PC-3 (cell line): ENCODE measurements at places on chromosomes 16 and 17. TPM values are rescaled to one million over a fixed set of nuclear protein-coding genes. Genes with fewer than 3 reads are reported as not detected.

- DNase-seq = peak; percentile 75
- H3K27me3 ChIP-seq = no peaks in the 10 kb centered on the region
- H3K4me1 ChIP-seq = peaks cover 33% of the 10 kb centered on the region
- H3K27ac ChIP-seq = peak overlapping the region; percentile 84
These were observed 1.3 kb downstream of the USP36 start for GRCh38 chr17:78839235-78839761.

GRCh38 chr17:80498242-80498919, 22.0 kb upstream of the NPTX1 start:
- no peak for DNase-seq
- H3K27me3 ChIP-seq = peaks cover 25% of the 10 kb centered on the region; the same call in 1 of the 2 replicates
- H3K4me3 ChIP-seq = no peak overlapping the region
- no peaks in the 10 kb centered on the region for H3K36me3 ChIP-seq
- no peaks in the 10 kb centered on the region for H3K4me1 ChIP-seq

GRCh38 chr17:28992625-28993600, 12.9 kb downstream of the SEZ6 start:
- H3K4me1 ChIP-seq = no peaks in the 10 kb centered on the region
- H3K27ac ChIP-seq = no peak overlapping the region
- H3K4me3 ChIP-seq = no peak overlapping the region
- H3K27me3 ChIP-seq = no peaks in the 10 kb centered on the region
- DNase-seq = no peak

DNA sequence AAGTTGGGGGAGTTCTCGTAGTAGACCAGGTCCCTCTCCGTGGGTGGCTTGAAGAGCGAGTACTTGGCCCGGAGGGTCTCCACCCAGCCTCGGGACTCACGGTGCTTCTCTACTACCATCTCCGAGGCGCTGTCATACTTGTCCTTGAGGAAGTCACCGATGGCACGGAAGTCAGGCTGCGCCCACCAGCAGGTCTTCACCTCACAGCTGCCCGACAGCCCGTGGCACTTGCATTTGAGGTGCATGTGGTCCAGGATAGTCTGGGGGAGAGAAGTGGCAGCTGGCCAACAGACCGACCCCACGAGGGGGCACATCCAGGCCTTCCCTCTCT, 50.0 kb downstream of the WNT3 start:
- no peaks in the 10 kb centered on the region for H3K27me3 ChIP-seq
- no peak overlapping the region for H3K4me3 ChIP-seq

GRCh38 chr17:57357392-57357784, 101.1 kb downstream of the MSI2 start:
- no peak overlapping the region for H3K4me3 ChIP-seq
- H3K4me1 ChIP-seq = peaks cover 24% of the 10 kb centered on the region
- DNase-seq = peak; percentile 67
- H3K36me3 ChIP-seq = no peaks in the 10 kb centered on the region
- H3K27me3 ChIP-seq = no peaks in the 10 kb centered on the region

- peaks cover 18% of the 10 kb centered on the region for H3K4me1 ChIP-seq
- H3K27me3 ChIP-seq = no peaks in the 10 kb centered on the region
- H3K27ac ChIP-seq = no peak overlapping the region
- H3K4me3 ChIP-seq = no peak overlapping the region
- peak; percentile 41 for DNase-seq
These were observed 13.6 kb downstream of the G6PC3 start for GRCh38 chr17:44084131-44084538.

DNA sequence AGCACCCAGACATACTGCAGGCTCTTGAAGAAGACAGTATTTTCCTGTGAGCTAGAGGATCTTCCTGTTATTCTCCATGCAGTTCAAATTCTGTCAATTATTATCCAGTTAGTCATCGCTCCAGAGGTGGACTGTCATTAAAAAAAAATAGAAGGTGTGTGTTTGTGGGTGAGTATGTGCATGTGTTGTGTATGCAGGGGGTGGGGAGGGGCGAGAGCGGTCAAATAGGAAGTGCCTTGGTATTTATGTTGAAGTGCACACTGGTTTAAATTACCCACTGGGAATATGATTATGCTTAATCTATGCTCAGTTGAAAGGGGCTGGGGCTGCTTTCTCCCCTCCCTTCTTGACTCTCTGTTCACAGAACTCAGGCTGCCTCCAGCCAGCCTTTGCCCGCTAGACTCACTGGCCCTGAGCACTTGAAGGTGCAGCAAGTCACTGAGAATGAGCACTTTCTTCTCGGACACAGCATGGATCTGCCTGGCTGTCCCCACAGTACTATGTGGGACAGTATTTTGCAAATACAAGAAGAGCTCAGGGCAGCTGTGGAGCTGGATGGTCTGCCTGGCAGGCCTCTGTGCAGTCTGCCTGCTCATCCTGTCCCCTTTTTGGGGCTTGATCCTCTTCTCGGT, at the start of gene HSD17B2:
Gene HSD17B2 (plus strand): TSS at position 273 of the 632 bp plus-strand sequence. CDS start 172 bp downstream, at position 445.
- peaks cover 34% of the 10 kb centered on the region for H3K4me1 ChIP-seq
- H3K4me3 ChIP-seq = no peak within 1 kb of the TSS; the same call in 1 of the 2 replicates
- peak; percentile 80 for DNase-seq

DNA sequence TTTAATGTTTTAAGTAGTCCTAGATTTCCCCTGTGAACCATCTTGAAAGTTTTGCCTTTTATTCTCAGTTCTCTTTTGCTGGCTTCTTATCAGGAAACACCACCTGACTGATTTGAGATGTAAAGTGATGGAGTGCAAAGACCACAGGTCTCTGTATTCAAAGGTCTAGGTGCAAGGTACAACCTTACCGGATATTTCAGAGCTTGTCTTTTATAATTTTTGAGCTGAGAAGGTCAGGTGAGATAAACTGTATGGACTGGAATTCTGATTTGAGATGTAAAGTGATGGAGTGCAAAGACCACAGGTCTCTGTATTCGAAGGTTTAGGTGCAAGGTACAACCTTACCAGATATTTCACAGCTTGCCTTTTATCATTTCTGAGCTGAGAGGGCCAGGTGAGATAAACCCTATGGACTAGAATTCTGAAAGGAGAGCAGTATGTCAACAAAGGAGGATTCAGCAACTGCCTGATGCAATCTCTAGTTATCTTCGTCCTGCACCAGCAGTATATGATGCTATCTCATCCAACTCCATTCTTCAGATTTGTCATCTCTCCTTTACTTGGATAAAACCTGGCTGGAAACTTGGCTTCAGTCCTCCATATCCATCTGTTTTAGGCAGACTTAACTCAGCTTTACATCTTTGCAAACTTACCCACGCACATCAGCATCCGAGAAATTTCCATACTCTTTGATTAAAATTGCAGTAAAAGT, 64.3 kb downstream of the CENPV start:
- H3K27ac ChIP-seq = no peak overlapping the region
- H3K4me1 ChIP-seq = peaks cover 45% of the 10 kb centered on the region
- H3K27me3 ChIP-seq = no peaks in the 10 kb centered on the region
- H3K4me3 ChIP-seq = no peak overlapping the region
- no peaks in the 10 kb centered on the region; the same call in 1 of the 2 replicates for H3K36me3 ChIP-seq

Gene KRTAP1-1
- not detected in 2 replicates for total RNA-seq

Gene NLRC5
- 0.98 and 4.4 TPM in 2 replicates for total RNA-seq

Gene TBX21
- total RNA-seq = not detected in 2 replicates
